Stimulated activated CD8-positive, alpha-beta memory T cell treated with anti-CD3 and anti-CD28 coated beads, Interleukin-15, amount 100 ng/mL, for 24 hours (primary cell): ENCODE measurements at places on chromosomes 2 and 18.

DNA sequence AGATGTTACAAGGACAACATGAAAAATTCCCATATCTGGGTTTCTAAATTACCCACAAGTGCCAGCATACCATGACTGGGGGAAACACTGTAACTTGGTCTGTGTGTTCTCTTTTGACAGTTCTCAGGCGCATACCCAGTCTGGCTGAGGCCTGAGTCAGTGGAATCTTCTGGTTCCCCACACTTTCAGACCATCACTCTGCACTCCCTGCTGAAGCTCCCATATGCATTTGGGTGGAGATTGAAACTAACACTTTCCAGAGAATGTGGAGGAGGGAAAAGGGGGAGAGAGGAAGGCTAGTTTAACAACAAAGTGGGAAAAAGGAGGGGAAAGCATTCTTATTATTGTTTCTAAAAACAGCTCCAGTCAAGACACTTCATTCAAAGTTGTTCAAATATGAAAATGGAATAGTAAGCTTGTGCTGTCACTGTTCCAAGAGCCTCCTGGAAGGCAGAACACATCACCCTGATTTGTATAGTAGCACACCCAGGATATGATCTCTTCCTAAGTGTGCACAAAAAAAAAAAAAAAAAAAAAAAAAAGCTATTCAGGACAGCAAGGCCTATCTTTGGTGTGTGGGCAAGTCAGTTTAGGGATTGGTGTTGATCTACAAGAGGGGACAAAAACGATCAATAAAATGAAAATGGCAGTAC is 48.1 kb upstream of the CTIF start:
- DNase-seq, result no peak

DNA sequence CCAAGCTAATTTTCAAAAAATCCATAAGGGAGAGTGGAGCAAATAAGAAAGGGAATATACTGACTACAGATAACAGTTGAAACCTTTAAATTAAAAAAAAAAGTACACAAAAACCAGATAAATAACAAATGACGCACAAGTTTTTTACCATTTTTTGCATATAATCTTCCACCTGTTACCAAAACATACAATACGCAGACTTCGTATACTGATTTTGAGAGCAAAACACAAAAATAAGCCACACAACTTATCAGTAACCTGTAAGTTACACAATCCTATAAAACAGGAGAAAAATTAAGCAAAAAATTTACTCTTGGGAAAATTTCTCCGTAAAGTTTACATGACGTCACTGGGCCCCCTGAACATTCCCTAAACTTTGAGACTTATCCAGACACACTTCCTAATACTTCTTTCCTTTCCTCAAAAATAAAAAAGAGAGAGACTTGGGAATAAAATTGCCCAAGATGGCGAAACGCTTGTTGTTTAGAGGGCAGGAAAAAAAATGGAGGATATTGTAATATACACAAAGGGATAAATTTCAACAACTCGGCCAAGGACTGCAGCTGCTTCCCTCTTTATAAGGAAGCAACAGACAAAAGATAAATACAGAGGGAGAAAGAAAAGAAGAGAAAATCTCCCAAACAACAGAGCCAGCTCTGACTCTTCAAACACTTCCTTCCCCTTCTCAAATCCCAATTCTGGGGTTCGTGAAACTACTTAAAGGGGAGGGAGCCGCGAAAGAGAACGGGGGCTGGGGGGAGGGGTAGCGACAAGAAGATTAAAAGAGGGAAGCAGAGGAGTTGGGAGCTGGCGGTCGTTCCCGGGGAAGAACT is 1.6 kb downstream of the BAZ2B start:
- no peak for DNase-seq

GRCh38 chr2:218036371-218036770 is 32.7 kb upstream of the RUFY4 start:
- no peak for DNase-seq

DNA sequence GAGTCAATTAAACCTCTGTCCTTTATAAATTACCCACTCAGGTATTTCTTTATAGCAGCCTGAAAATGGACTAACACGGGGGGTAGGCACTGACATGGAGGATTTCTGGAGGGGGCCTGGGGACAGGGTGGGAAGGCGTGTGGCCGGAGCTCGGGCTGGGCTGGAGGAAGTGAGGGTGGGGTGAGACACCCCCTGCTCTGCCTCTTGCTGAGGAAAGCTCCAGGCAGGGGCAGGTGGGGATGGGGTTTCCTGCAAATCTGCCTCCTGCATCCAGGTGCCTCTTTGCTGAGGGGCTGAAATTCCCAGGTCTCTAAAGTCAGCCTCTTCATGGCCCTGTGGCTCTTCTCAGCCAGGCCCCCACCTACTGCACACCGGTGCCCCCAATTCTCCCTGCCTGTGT is 25.7 kb upstream of the OTOS start:
- DNase-seq, result no peak

DNA sequence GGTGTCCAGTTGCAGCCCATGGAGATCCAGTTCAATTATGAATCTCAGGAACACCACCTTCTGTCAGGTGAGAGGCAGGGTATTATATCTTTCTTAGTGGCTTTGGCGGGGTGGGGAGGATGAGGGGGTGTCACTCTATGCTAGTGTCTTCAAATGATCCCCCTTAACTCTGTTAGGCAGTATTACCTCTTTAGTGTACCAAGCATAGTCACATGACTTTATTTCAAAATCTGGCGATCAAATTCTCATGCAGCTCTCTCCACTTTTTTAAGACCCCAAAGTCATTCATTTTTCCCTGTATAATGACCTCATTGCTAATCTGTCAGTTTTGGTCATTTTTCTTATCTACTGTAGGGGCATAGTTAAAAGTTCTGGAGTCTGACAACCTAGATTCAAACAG is 1.1 kb upstream of the ZSCAN30 start:
- no peak for DNase-seq

DNA sequence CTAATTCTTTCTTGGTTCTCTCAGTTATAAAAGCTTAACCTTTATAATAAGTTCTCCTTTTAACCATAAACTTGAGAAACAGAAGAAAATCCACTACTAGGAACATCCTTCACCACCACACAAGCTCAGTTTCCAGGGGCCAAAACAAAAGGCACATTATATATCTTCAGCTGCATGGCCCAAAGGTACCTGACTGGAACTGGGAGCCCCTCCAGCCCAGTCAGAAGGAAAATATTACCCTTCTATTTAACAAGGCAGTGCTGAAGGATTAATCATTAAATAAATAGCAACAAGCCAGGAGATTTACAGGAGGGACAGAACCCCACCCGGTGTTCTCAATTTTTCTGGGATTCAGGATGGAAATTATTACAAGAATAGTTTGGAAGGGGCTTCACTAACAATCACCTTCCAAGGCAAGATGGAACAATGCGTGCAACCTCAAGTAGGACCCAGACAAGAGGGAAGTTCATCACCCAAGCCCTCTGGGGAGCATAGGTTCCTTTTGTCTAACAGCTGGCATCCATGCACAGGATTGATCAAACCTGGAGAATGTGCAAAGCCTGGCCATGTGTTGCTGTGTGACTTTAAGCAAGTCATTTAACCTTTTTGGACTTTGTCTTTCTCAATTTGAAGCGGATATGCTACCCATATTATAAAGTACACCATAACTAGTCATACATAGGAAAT is 159.6 kb upstream of the SETBP1 start:
- DNase-seq, result no peak

GRCh38 chr18:74115046-74115445 is 32.6 kb downstream of the FBXO15 start:
- DNase-seq, result no peak

DNA sequence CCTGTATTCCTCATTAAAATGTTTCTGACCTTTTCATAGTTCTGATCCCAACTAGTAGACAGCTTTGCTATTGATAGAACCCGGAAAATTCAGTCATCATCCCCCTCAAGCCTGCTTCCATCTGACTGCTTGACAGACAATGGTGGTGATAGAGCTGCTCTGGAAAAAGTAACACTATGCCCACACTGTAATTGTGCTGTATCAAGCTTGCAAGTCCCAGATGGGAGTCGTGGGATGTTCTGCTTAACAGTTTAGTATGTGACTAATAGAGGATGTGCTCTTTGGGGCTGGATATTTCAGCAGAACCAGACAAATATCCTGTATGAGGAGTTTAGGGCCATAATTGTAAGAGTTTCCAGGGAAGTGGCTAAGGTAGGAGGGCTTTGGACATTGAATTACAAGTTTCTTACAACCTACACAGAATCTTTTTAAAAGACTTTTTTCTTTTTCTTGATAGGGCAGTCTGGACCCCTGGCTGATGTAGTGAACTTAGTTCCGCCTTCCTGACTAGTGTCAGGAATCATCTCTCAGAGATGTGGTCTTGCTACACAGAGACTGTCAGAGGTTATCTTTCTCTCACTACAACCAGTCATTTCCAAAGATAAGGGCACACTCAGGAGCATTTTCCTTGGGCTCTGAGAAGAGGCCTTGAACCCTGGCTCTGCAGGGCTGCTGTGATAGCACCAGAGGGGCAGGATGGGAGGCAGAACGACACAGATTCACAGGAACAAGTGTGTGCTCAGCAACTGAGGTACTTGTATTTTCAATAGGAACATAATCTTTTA is 158.0 kb upstream of the RBMS1 start:
- DNase-seq, result no peak

- peak; percentile 40 for DNase-seq
Observed at GRCh38 chr18:3448838-3449511, 997 bp upstream of the TGIF1 start.

GRCh38 chr2:151837926-151838325 is 9.7 kb upstream of the ARL5A start:
- DNase-seq, result no peak

GRCh38 chr18:33076601-33077000 is 303.8 kb upstream of the KLHL14 start:
- no peak for DNase-seq

GRCh38 chr18:63306819-63307550 is 12.6 kb downstream of the BCL2 start:
- DNase-seq, result no peak

- DNase-seq, result no peak
Observed at GRCh38 chr18:22005191-22005841, 164.1 kb upstream of the GATA6 start.

GRCh38 chr2:119550346-119550745 is 6.1 kb downstream of the CFAP221 start:
- DNase-seq, result no peak

DNA sequence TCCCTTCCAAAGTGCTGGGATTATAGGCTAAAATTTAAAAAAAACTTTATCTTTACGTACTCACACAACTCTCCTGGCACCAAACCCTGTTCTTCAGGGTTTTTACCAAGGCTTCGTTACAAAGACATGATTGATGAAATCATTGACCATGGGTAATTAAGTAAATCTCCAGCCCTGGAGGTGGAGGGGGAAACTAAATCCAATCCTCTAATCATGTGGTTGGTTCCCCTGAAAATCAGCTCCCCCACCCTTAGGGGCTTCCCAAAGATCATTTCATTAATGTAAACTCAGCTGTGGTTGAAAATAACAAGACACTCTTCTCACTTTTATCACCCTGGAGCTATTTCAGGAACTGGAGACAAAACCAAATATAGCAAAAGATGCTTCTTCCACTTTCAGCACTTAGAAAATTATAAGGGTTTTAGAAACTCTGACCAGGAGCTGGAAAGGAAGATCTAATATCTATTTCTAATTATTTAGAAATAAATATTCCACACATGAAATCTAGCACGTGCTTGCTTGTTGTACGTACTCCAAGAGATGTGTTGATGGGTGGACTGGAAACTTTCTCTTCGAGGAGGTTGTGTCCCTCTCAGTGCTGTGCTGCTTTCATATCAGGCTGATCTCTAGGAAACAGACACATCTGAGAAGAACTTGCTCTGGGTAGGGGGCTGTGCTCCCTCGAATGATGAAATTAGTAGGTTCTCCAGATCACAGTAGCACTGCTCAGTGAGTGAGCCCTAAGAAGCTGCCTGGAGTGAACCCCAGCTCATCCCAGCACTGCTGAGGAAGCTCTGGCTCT is 67.2 kb downstream of the SMAD4 start:
- no peak for DNase-seq

DNA sequence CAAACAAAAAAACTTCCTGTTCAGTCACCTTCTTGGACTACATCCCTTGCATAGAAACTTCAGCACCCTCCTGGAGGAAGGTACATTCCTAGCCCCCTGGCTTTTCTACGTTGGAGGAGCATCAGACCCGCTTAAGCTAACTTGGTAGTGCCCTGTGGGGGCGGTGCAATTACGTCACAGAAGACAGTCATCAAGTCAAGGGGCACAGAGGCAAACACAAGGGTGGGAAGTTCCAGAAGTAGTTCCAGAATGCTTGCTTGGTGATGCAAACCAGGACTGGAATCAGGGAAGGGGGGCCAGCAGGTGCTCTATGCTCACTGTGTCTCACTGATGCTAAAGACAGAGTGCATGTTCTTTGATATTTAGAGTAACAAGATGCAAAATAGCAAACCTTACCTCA is 15.2 kb upstream of the AGFG1 start:
- no peak for DNase-seq

DNA sequence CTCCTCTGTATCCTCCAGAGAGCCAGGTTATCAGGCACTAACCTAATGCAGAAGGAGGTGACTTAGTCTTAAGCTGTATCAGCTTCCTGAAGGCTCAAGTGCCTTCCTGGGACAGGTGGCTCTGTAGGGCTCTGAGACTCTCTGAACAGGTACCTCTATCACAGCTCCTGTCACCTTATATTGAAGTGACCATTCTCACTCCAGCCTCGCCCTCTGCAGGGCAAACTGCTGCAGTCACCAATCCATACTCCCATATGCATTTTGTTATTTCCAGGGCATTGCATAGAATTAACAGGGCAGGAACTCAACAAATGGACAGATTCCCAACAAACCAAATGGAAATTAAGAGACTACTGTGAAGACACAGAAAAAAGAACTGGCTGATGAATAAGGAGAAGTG is 203.0 kb upstream of the REV1 start:
- DNase-seq, result no peak

- no peak for DNase-seq
Observed at GRCh38 chr2:37740164-37740739, 68.8 kb upstream of the CDC42EP3 start.

DNA sequence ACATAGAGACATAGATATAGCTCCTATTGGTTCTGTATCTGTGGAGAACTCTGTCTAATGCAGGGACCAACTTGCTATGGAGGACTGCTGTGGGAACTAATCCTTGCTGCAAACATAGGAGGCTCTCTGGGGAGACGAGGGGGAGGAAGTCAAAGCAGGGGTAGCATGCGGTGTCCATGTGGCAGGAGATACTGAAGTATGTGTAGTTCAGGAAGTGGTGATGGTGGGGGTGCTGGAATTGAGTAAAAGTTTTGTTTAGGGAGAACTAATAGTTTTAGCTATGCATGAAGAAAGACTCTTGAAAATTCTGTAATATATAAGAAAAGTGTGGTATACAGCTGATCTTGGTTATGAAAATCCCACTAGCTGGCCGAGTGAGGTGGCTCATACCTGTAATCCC is 62.0 kb downstream of the ANKRD44 start:
- DNase-seq, result no peak

DNA sequence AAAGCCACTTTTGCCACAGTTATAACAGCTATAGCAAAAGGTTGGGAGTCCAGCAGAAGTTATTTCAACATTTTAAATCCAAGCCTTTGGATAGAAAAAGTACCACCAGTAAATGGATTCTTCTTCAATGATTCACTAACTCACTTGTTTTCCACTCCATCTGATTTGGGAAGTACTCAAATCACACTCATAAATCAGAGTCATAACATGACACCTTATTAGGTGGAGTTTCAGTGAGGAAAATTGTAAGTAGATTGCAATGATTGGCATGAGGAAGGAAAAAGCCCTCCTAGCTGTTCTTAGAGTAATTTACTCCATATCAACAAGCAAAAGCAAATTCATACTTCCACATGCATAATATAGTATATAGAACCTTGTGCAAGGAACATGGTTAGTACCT is 132.9 kb downstream of the NR4A2 start:
- no peak for DNase-seq

GRCh38 chr2:10124538-10125045 is 2.1 kb downstream of the RRM2 start:
- DNase-seq, result no peak

- no peak for DNase-seq
Observed at GRCh38 chr18:54222922-54223567, 1.4 kb downstream of the MBD2 start.
